ENCODE measurements at places on chromosomes 4 and X. TPM values are rescaled to one million over a fixed set of nuclear protein-coding genes. Genes with fewer than 3 reads are reported as not detected.

Gene USP9X
- 74.4 TPM for total RNA-seq

Gene CDS1
- total RNA-seq, result 15.1 TPM

Gene PLA2G12A
- total RNA-seq, result 39.3 TPM

DNA sequence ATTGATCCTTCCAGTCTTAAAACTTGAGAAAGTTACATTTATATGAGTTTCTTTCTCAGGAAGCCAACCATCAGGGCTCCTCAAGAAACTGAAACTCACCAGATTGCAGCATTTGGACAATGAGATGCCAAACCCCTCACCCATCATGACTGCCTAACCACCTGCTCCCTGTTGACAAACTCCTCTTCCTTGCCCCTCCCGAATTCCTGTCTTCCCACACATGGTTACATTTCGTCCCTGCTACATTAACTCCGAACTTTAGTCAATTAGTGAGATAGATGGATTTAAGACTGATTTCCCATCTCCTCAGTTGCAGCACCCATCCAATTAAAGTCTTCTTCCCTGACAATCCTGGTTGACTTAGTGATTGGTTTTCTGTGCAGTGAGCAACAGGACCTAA lies 118.7 kb downstream of the ZNF330 start:
- no peak for DNase-seq

- no peak for DNase-seq
Observed at GRCh38 chrX:98380556-98380955, 1496.8 kb downstream of the RPA4 start.

GRCh38 chr4:3526456-3526855 lies 5.8 kb downstream of the LRPAP1 start:
- no peak for DNase-seq

- DNase-seq, result no peak
Observed at GRCh38 chr4:87103691-87104187, 116.7 kb downstream of the KLHL8 start.

Gene SHOX
- total RNA-seq, result not detected

Gene TMEM33
- 60.5 TPM for total RNA-seq

- no peak for DNase-seq
Observed at GRCh38 chr4:89906316-89906715, 11.7 kb downstream of the MMRN1 start.

Gene HPGDS
- total RNA-seq, result not detected

DNA sequence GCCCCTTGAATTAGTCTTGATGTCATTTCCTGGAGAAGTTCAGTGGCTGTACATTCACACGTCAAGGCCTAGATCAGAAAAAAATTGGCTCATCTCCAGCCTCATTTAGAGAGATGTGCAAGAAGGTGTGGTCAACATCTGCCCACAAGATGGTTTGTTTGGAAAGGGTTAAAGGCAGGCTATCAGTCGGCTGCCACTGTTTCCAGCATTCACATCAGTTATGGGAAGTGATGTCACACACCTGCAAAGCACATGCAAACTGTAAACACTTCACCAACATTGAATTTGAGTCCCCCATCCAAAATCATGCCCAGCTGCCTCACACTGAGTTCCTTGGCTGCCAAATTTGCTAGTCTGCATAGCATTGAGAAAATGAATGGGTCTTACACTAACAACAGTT lies 498.3 kb upstream of the INTU start:
- no peak for DNase-seq
